SK-N-SH (cell line): ENCODE measurements at places on chromosomes 2 and 18. TPM values are rescaled to one million over a fixed set of nuclear protein-coding genes. Genes with fewer than 3 reads are reported as not detected.

Gene CRYGC
- 0.21 and 0.31 TPM in 2 replicates for polyA plus RNA-seq

Gene GPR39
- polyA plus RNA-seq, result 2.1 and 2.3 TPM in 2 replicates

DNA sequence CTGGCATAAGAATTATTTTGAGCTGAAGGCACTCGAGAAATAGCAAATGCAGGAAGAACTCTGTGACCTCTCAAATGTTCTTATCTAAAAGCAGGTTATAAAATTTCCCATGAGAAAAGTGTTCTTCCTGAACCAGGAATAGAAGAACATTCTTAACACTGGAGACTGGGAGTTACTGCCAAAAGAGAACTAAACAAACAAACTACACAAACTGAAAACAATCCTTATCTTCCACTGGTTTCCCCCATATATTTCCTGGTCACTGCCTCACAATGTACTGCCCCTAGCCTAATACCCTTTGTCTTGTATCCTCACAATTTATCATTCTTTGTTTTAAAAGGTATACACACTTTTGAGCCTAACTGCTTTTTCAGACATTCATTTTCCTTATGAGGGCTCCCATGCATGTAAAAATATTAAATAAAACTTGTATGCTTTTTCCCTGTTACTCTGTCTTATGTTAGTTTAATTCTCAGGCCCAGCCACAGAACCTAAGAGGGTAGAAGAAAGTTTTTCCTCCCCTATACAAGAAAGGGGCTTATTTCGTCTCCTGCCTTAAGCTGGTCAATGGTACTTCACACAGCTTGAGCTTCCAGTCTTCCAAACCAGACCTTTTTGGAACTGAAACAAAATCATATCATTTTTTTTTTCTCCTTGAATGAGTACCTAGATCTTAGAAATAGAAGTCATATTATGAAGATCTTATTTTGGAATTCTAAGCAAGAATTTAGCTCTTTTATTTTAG is 110.6 kb downstream of the MSTN start:
- no peaks in the 10 kb centered on the region for H3K4me1 ChIP-seq
- H3K27me3 ChIP-seq, result no peaks in the 10 kb centered on the region
- no peak overlapping the region for H3K4me3 ChIP-seq
- DNase-seq, result no peak

DNA sequence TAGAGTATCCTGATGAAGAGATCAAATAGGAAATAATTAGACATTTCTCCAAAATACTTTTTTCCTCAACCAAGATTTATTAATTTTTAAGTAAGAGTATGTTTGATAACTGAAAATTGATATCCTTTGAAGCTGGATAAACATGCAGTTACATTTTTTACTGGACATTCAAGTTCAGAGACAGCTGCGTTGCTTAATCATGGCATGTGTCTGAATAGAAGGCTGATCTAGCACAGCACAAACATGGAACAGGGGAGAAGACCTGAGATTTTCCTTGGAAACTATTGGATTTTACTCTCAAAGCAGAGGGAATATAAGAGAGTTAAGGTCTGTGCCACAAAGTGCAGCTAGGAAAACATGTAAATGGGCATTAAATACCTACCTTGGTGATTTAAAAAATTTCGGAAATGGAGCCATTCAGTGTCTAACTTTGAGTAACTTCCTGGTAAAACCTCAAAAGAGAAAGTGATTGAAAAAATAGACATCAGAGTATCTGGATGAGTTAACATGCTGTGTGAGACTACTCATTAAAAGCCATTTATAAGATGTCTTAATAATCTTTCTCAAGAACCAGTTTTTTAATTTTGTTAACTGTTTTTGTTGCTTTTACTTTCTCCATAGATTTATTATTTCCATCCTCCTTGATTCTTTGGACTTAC is 31.8 kb downstream of the CRIM1 start:
- H3K27me3 ChIP-seq, result no peaks in the 10 kb centered on the region
- H3K36me3 ChIP-seq, result peaks cover 43% of the 10 kb centered on the region
- H3K4me3 ChIP-seq, result no peak overlapping the region
- peak overlapping the region; percentile 50; the same call in 1 of the 2 replicates for H3K27ac ChIP-seq

- H3K4me3 ChIP-seq, result peak overlapping the region; percentile 22; the same call in 1 of the 2 replicates
- no peaks in the 10 kb centered on the region for H3K27me3 ChIP-seq
- no peaks in the 10 kb centered on the region for H3K36me3 ChIP-seq
- no peaks in the 10 kb centered on the region; the same call in 1 of the 2 replicates for H3K4me1 ChIP-seq
- no peak for DNase-seq
These were observed 196.0 kb upstream of the SPHKAP start for GRCh38 chr2:228377533-228377932.

GRCh38 chr18:58541146-58541788 is 87.6 kb downstream of the ALPK2 start:
- H3K27me3 ChIP-seq, result no peaks in the 10 kb centered on the region
- DNase-seq, result no peak
- H3K27ac ChIP-seq, result peak overlapping the region; percentile 87
- H3K4me1 ChIP-seq, result peaks cover 7% of the 10 kb centered on the region; the same call in 1 of the 2 replicates
- no peak overlapping the region for H3K4me3 ChIP-seq
- peaks cover 8% of the 10 kb centered on the region; the same call in 1 of the 2 replicates for H3K36me3 ChIP-seq

DNA sequence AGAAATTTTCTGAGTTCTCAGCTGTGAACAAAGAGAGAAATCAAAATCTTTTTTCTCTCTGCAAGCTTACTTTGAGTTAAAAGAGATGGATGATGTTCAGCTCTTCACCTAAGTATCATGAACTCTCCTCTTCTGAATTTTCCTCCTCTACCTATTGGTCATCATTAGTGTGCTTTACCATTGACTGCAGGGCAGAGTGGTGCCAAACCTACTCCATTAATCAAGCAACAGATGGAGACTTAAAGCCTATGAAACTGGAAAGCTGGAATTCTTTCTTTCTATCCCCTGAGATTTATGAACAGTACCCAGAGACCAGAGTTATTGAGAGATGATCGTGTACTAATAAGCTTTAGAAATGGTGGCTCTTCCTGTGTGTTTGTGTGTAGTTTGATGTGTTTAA is 31.3 kb upstream of the LINC00305 start:
- H3K27me3 ChIP-seq, result no peaks in the 10 kb centered on the region
- H3K4me3 ChIP-seq, result no peak overlapping the region
- DNase-seq, result no peak
- H3K4me1 ChIP-seq, result no peaks in the 10 kb centered on the region
- H3K27ac ChIP-seq, result no peak overlapping the region

Gene FKBP7
- polyA plus RNA-seq, result 34.7 and 35.6 TPM in 2 replicates

- no peaks in the 10 kb centered on the region for H3K4me1 ChIP-seq
- H3K27ac ChIP-seq, result no peak overlapping the region
- no peak for DNase-seq
These were observed 69.9 kb upstream of the FZD5 start for GRCh38 chr2:207839575-207839974.

Gene DIPK1C
- not detected in 2 replicates for polyA plus RNA-seq

Gene ME2
- 35.1 and 41.8 TPM in 2 replicates for polyA plus RNA-seq

- no peak overlapping the region for H3K4me3 ChIP-seq
- DNase-seq, result no peak
- no peak overlapping the region for H3K27ac ChIP-seq
These were observed 29.2 kb upstream of the STK17B start for GRCh38 chr2:196200557-196200956.

GRCh38 chr2:84854850-84855249 is 26.0 kb downstream of the TRABD2A start:
- no peaks in the 10 kb centered on the region for H3K36me3 ChIP-seq
- H3K27me3 ChIP-seq, result peaks cover 5% of the 10 kb centered on the region; the same call in 1 of the 2 replicates
- H3K27ac ChIP-seq, result no peak overlapping the region
- no peaks in the 10 kb centered on the region for H3K4me1 ChIP-seq

- no peaks in the 10 kb centered on the region for H3K27me3 ChIP-seq
- peaks cover 8% of the 10 kb centered on the region; the same call in 1 of the 2 replicates for H3K4me1 ChIP-seq
- H3K4me3 ChIP-seq, result peak overlapping the region; percentile 76; the same call in 1 of the 2 replicates
These were observed 1.7 kb downstream of the LYPD1 start for GRCh38 chr2:132668189-132668823.

DNA sequence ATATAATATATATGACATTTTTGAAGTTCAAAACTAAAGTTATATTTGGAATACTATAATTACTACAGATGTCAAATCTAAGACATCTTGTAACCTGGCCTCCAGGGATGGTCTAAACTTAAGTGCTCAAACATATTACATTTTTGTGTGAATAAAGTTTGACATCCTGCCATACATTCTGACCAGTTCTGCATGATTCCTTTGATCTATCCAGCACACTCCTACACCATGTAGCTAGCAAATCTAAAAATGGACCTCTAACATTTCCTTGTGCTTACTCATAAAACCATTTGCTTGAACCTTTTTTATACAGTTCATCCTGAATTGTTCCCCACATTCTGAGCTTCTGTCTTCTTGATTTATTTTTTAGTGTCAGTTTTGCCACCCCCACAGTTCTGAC is 294.3 kb upstream of the ZNF804A start:
- H3K36me3 ChIP-seq, result no peaks in the 10 kb centered on the region
- no peaks in the 10 kb centered on the region for H3K27me3 ChIP-seq
- no peak overlapping the region for H3K4me3 ChIP-seq
- H3K27ac ChIP-seq, result no peak overlapping the region
- no peaks in the 10 kb centered on the region for H3K4me1 ChIP-seq

Gene CPS1
- polyA plus RNA-seq, result 9.2 and 13.5 TPM in 2 replicates

DNA sequence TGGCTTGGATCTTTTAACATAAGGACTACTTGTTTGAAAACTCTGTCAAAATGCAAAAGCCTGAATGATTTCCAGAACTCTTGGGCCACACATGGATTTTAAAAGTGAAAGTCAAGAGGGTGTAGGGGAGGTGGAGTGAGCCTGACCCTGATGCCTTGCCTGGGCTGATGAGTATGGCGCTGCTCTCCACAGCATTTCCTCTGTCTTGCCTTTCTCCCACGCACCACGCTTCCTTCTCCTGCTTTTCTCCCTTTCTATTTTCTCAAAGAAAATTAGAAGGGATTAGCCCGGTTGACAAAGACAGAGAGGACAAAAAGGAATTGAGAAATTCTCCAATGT is 207.0 kb upstream of the CCDC68 start:
- DNase-seq, result no peak
- H3K27ac ChIP-seq, result no peak overlapping the region
- no peaks in the 10 kb centered on the region for H3K4me1 ChIP-seq
- H3K36me3 ChIP-seq, result no peaks in the 10 kb centered on the region
- no peak overlapping the region for H3K4me3 ChIP-seq
- H3K27me3 ChIP-seq, result no peaks in the 10 kb centered on the region

GRCh38 chr2:148022351-148022750 is 1.5 kb downstream of the MBD5 start:
- H3K27me3 ChIP-seq, result no peaks in the 10 kb centered on the region
- H3K4me1 ChIP-seq, result peaks cover 6% of the 10 kb centered on the region; the same call in 1 of the 2 replicates
- H3K36me3 ChIP-seq, result peaks cover 4% of the 10 kb centered on the region
- no peak for DNase-seq
- peak overlapping the region; percentile 71 for H3K4me3 ChIP-seq

- no peak overlapping the region for H3K27ac ChIP-seq
- H3K4me1 ChIP-seq, result no peaks in the 10 kb centered on the region
These were observed 150.6 kb upstream of the UBE2E3 start for GRCh38 chr2:180829836-180830235.

Gene CNRIP1
- 55.5 and 63.0 TPM in 2 replicates for polyA plus RNA-seq

Gene GPAT2
- polyA plus RNA-seq, result not detected in 2 replicates

Gene UGT1A3
- not detected in 2 replicates for polyA plus RNA-seq

GRCh38 chr18:48333563-48333962 is 75.6 kb downstream of the ZBTB7C start:
- H3K4me1 ChIP-seq, result peaks cover 15% of the 10 kb centered on the region; the same call in 1 of the 2 replicates
- no peaks in the 10 kb centered on the region for H3K36me3 ChIP-seq
- H3K4me3 ChIP-seq, result no peak overlapping the region
- H3K27me3 ChIP-seq, result no peaks in the 10 kb centered on the region; the same call in 1 of the 2 replicates
- H3K27ac ChIP-seq, result no peak overlapping the region

Gene SLC11A1
- 0.26 and 0.31 TPM in 2 replicates for polyA plus RNA-seq

- H3K36me3 ChIP-seq, result no peaks in the 10 kb centered on the region
- H3K4me3 ChIP-seq, result no peak overlapping the region
- peak; percentile 83 for DNase-seq
- peaks cover 12% of the 10 kb centered on the region; the same call in 1 of the 2 replicates for H3K4me1 ChIP-seq
- H3K27me3 ChIP-seq, result no peaks in the 10 kb centered on the region
- H3K27ac ChIP-seq, result peak overlapping the region; percentile 18; the same call in 1 of the 2 replicates
These were observed 13.7 kb downstream of the SOS1 start for GRCh38 chr2:39107156-39107555.

DNA sequence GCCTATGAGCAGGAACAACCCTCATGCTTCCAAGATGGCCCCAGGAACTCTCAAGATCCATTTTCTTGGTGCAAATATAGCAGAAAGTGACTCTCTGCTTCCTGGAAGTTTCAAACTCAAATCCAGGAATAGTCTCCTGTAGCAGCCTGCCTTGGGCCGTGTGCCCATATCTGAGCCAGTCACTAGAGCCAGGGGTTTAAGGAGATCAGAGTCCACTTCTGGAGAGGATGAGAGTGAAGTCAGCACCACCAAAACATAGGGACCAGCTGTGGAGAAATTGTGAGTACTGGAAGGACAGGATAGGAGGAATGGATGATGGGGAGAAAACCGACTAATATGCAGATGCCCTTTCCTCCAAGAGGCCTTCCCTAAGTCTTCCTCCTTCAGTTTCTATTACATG is 33.2 kb downstream of the PSD4 start:
- H3K27me3 ChIP-seq, result no peaks in the 10 kb centered on the region
- no peaks in the 10 kb centered on the region for H3K4me1 ChIP-seq
- H3K4me3 ChIP-seq, result no peak overlapping the region
- H3K27ac ChIP-seq, result no peak overlapping the region

GRCh38 chr2:149972066-149972465 is 384.5 kb upstream of the MMADHC start:
- H3K27me3 ChIP-seq, result no peaks in the 10 kb centered on the region
- no peaks in the 10 kb centered on the region for H3K36me3 ChIP-seq
- H3K4me1 ChIP-seq, result no peaks in the 10 kb centered on the region
- H3K4me3 ChIP-seq, result no peak overlapping the region
- no peak for DNase-seq
- H3K27ac ChIP-seq, result no peak overlapping the region; the same call in 1 of the 2 replicates

DNA sequence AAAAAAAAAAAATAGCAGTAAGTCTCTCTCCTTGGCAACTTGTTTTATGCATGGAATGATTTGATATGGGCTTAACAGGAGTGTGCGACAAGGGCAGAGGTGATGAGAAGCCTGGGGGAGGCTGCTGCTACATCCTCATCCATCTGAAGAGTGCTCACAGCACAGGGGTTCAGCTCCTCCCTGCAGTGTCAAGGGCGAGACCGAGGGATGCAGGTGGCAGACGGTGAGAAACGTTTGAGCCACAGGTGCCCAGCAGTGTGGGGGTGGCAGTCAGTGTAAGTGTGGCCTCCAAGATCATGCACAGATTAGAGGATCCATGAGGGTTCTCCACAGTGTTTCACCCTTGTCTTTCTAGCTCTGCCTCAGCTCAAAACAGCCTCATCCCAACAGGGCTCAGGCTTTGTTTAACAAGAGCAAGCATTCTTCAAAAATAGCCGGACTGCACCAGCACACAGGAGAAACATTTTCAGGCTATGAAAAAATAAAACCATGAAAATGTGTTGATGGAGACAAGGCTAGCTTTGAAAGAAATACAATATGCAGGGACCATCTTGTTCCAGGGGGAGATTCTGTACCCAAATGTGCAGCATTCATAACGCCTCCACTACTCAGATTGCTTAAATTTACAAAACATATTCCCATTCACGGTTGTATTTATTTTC is 324.5 kb upstream of the MYT1L start:
- no peaks in the 10 kb centered on the region for H3K27me3 ChIP-seq
- no peak overlapping the region for H3K27ac ChIP-seq
- H3K4me1 ChIP-seq, result no peaks in the 10 kb centered on the region
- no peaks in the 10 kb centered on the region for H3K36me3 ChIP-seq
- no peak for DNase-seq
- H3K4me3 ChIP-seq, result no peak overlapping the region

Gene ALPI
- not detected in 2 replicates for polyA plus RNA-seq

GRCh38 chr18:12768625-12769024 is 65.8 kb downstream of the PSMG2 start:
- H3K27ac ChIP-seq, result no peak overlapping the region
- no peaks in the 10 kb centered on the region for H3K27me3 ChIP-seq
- H3K4me3 ChIP-seq, result no peak overlapping the region
- H3K4me1 ChIP-seq, result no peaks in the 10 kb centered on the region
- no peaks in the 10 kb centered on the region for H3K36me3 ChIP-seq

Gene FEV
- polyA plus RNA-seq, result 0.53 and 1.2 TPM in 2 replicates
